ENCODE measurements at places on chromosomes 2 and 18.

- no peak for DNase-seq
These were observed 268.2 kb upstream of the TCF4 start for GRCh38 chr18:55856229-55856628.

GRCh38 chr2:26072925-26073768 is 39.3 kb downstream of the RAB10 start:
- DNase-seq = no peak

GRCh38 chr18:74874351-74874750 is 276.7 kb downstream of the ZNF407 start:
- no peak for DNase-seq

GRCh38 chr2:113198790-113199612 is 25.2 kb downstream of the PSD4 start:
- DNase-seq = peak; percentile 92

GRCh38 chr2:148907085-148907785 is 32.2 kb downstream of the KIF5C start:
- no peak for DNase-seq

- DNase-seq = no peak
These were observed 45.6 kb upstream of the PCBP1 start for GRCh38 chr2:70041663-70042062.

DNA sequence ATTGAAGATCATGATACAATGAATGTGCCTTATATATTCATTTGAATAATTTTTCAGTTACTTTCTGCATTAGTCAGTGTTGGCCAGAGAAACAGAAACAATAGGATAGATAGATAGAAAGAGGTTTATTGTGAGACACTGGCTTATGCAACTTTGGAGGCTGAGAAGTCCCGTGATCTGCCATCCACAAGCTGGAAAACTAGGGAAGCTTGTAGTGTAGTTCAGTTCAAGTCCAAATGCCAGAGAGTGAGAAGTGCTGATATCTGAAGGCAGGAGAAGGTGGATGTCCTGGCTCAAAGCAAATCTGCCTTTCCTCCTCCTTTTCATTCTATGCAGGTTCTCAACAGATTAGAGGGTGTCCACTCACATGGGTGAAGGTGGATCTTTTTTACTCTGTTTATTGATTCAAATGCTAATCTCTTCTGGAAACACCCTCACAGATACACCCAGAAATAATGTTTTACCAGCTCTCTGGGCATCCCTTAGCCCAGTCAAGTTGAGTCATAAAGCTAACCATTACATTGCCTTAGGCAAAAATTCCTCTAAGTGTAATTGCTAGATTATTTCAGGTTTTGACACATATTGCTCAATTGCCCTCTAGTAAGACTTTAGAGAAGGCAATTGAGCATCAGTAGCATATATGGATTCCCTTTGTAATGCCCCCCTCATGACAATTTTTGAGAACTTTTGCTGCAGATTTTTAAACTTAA is 341.4 kb downstream of the LPIN1 start:
- DNase-seq = no peak

DNA sequence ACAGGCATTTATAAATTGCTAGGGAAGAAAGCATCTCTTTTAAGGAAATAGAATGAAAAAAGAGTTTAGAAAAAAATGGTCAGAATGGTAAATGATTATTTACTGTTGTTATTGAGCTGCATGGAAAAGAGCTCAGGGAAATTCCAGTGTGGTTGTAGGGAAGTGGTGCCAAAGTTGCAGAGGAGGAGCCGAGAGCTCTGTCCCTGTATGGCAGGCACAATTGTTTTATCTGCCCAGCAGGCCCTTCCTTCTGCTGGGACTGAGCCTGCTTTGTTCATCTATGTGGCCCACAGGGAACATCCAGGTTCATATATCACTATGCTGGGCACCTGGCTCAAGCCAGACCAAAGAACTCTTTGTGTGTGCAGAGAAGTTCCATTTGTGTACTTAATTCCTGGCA is 80.8 kb upstream of the AGAP1 start:
- DNase-seq = no peak

DNA sequence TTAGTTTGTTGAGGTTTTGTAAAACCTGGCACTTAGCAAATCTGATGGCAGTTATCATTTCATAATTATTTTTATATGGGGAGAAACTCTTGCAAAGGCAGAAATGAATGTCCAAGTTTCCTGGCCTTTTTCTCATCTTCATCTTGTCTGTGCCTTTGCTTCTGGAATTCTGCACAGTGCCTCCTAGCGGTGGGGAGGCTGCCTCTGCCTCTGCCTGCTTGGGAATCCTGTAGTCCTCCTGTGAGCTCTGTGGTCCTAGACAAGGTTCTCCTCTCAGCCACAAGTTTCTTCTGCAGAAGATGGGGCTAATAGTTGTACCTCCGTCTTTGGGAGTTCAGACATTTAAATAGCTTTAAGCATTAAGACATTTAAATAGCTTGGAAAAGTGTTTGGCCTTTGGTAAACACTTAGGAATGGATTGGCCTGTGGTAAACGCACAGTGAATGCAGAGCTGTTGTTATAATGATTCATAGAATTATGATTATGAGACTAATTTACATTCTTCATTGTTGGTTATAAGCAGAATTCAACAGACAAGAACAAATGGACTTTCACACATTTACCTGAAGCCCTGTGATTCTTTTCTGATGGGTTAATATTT is 101.2 kb downstream of the ZNF236 start:
- DNase-seq = no peak

DNA sequence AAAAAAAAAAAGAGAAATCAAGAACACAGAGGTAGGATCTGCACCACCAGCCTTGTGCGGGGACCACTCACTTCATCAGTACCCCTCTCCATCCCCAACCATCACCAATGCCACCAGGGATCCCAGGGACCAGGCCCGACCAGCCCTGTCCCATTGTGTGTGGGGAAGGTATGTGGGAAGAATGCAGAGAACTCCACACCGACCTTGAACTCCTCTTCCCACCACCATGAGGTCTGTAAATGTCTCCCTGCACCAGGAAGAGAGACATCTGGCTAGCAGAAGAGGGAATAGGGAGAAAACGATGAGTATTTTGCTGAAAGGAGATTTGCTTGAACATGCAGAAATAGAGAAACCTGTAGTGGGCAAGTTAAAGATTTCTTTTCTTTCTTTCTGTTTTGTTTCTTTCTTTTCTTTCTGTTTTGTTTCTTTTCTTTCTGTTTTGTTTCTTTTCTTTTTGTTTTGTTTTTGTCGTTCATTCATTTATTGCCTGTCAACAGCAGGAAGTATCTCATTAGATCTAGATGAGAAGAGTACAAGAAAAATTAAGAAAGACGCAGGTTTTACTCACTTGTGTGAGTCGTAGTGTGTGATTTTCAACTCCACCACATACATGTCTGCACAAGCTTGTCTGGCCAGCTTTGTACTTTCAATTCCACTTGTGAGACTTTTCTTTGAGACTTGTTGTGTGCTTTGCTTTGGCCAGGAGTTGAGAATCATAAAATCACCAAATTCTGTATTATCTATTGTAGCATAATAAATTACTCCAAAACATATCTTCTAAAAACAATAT is 179.8 kb upstream of the HAAO start:
- no peak for DNase-seq

DNA sequence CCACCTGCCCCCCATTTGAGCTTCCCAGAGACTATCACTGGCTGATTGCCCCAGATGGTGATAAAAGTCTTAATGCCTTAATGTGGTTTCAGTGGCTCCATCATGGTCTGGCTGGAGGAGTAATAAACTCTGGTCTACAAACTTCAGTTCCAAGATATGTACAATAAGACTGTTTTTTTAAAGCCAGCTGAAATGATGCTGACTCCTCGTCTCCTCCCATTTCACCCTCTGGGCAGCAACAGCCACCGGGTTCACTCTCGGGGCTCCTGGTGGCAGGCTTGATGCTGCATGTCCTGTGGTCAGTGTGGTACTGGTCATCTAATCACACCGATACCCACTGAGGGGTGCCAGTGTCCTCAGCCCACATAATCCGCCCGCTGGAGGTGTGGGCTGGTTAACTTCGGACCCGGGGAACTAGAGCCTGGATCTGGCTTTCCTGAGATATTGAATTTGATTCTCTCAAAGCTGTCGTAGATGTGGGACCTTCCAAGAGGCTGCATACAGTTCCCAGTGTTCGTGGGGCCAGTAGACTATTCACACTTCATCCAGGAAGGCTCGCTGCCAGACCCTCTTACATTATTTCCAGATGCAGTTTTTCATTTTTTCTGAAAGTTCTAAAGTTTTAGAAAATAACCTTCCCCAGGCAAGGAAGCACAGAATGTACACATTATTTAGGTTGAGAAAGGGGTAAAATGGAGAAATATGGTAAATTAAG is 95.3 kb downstream of the GALR1 start:
- DNase-seq = no peak

- no peak for DNase-seq
These were observed 12.8 kb downstream of the TMEM163 start for GRCh38 chr2:134705861-134706586.

GRCh38 chr18:79733986-79734770 is 54.6 kb downstream of the CTDP1 start:
- no peak for DNase-seq

GRCh38 chr18:51051105-51051712 is 21.2 kb downstream of the SMAD4 start:
- no peak for DNase-seq

DNA sequence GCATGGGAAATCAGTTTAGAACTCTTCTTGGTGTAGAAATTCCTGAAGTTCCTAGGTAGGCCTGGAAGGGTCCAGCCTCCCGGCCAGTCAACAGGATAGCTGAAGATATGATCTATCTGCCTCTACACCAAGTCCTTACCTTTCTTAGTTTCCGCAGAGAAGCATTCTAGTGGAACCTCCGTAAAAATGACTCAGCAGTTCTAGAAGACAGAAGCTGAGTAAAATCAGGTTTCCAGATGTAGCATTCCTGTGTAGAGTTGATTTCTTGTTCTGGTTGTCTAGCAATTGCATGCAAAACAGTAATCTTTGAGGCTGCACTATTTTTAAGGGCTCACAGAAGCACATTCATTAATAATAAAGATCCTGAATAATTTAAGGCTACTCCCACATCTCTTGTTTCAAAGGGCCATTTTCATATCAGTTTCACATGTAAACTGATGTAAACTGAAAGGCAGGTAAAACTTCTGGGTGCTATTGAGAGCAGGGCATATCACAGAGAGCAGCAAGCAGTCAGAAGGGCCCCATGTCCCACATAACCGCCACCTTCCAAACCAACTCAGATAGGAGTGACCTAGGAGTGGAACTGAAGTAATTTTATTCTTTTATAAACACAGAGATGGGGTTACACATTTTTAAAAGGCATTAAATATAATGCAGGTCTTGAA is 3.2 kb upstream of the DYTN start:
- no peak for DNase-seq

DNA sequence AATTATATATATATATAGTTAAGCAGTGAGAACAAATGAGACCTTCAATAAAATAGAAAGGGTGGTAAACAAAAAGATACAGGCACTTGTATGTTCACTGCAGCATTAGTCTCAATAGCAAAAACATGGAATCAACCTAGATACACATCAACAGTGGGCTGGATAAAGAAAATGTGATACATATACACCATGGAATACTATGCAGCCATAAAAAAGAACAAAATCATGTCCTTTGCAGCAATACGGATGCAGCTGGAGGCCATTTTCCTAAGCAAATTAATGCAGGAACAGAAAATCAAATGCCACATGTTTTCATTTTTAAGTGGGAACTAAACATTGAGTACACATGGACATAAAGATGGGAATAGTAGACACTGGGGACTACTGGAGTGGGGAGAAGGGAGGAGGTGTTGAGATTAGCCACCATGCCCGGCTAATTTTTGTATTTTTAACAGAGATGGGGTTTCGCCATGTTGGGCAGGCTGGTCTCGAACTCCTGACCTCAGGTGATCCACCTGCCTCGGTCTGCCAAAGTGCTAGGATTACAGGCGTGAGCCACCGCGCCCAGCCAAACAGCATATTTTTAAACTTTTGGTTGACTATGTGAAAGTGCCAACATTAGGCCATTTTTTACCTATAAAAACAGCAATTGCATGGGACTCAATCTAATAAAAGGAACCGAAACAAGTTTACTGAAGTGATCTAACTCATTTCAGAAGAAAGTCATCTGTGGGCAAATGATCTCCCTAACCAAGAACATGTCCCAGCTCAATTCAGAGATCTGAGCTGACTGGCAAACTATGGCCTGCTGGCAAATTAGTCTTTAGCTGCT is 23.7 kb downstream of the ICA1L start:
- no peak for DNase-seq

GRCh38 chr18:36128530-36128870 is 640 bp downstream of the SLC39A6 start:
- DNase-seq = no peak

DNA sequence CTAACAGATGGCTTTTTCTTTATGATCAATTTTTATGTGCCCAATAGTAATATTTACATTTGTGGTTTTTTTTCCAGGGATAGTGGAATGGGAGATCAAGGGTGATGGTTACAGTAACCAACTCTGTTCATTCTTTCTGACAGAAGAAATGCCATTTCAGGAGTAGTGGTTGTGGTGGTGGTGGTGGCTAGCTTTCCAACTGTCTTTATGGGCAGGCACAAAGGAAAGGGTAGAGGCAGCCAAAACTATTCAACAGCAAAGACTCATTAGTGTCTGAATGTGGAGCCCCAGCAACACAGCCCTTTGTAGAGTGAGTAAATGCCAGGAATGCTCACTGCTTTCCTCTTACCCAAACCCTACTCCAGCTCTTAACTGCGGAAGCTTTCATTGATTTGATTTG is 227.7 kb downstream of the RND3 start:
- DNase-seq = no peak

GRCh38 chr2:241821460-241822263 is 12.7 kb downstream of the NEU4 start:
- no peak for DNase-seq

GRCh38 chr2:167652401-167652800 is 595.0 kb downstream of the STK39 start:
- DNase-seq = no peak

DNA sequence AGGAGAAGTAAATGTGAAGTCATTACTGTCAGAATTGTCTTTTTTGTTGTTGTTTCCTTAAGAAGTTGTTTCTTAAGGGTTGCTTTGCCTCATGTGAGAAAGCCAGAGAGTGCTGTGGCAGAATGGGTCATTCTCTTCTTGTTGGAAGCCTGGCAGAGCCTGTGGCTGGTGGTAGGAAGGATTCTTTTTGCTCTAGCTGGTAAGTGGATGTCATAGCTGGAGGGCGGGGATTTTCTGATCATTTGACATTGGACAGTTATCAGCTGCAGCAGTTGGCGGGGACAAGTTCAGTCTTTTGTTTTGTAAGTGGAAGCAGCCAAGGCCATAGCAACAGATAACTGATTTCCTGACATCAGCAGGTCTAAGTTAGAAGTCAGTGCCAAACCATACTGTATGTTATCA is 5.5 kb upstream of the RMDN2 start:
- DNase-seq = no peak

DNA sequence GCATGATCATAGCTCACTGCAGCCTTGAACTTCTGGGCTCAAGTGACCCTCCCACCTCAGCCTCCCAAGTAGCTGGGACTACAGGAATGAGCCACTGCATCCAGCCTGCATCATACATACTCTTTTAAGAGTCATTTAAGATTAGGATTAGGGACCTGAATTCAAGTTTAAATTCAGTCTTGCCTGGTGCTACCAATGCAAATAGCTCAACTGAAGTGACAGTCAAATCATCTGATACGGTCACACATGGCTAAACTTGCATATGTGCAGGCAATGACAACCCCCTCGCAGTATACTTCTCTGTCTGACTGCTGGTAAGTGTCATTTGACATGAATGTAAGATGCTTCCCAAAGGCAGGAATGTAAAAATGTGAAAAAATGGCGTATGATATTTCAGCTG is 31.8 kb upstream of the TMEM131 start:
- no peak for DNase-seq

Measured in activated CD8-positive, alpha-beta memory T cell treated with anti-CD3 and anti-CD28 coated beads, Interleukin-2, amount 50 U/mL, for 48 hours (primary cell).